ENCODE measurements at places on chromosomes 6 and 20.
A peak's percentile ranks its signal among the peaks of the same experiment; 100 is the strongest.

DNA sequence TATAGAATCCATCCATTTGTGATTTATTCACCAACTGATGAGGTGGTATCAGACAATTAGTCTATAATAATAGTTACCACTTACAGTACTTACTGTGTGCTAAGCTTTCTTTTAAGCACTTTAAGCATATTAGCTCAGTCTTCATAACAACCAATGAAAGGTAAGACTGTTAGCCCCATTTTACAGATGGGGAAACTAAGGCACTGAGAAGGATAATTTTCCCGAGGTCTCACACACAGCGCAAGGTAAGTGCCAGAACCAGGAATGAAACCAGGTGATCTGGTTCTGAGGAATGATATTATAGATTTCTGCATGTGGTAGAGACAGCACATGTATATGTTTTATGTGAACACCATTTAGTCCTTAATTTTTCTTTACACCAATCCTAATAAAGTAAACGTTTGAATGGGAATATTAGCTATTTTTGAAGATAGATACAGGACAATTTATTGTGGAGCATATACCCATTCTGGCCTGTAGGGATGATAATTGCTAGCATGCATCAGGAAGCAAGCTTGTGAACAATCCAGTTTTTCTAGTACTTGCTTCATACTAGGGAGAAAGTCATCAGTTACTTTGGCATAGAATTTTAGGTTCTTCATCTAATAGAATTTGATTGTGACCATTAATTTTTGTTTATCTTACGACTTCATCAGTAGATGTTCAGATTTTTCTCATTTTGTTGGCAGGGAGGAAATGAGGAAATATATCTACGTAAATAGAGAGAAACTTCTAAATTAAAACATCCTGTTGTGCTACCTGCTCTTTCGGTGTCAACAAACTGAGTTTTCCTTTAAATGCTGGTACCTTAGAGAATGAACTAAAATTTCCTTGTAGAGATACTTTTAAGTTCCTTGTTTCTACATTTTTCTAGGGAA lies 3.0 kb downstream of the YWHAB start:
- DNase-seq: no peak

- no peak for DNase-seq
Observed at GRCh38 chr6:81682235-81682795, 70.2 kb downstream of the TENT5A start.

GRCh38 chr20:62935204-62935967 lies 2.6 kb upstream of the GID8 start:
- no peak for DNase-seq

- no peak for DNase-seq
Observed at GRCh38 chr6:156190270-156190669, 586.9 kb upstream of the ARID1B start.

GRCh38 chr20:58133020-58133808 lies 95.2 kb downstream of the ANKRD60 start:
- no peak for DNase-seq

DNA sequence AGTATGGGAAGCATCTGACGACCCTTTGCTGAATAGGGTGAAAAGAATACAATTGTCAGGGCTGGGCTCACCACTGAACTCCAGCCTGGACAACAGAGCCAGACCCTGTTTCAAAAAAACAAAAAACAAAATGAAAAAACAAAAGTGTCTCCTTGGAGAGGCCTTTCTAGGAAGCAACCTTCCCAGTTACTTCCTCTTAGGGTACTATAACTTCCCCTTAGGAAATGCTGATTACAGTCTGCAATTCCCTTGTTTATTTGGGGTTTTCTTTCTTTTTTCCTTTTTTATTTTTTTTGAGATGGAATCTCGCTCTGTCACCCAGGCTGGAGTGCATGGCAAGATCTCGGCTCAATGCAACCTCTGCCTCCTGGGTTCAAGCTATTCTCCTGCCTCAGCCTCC lies 20.5 kb upstream of the TTPAL start:
- DNase-seq: no peak

GRCh38 chr6:13261464-13261994 lies 66.8 kb downstream of the TBC1D7 start:
- no peak for DNase-seq

DNA sequence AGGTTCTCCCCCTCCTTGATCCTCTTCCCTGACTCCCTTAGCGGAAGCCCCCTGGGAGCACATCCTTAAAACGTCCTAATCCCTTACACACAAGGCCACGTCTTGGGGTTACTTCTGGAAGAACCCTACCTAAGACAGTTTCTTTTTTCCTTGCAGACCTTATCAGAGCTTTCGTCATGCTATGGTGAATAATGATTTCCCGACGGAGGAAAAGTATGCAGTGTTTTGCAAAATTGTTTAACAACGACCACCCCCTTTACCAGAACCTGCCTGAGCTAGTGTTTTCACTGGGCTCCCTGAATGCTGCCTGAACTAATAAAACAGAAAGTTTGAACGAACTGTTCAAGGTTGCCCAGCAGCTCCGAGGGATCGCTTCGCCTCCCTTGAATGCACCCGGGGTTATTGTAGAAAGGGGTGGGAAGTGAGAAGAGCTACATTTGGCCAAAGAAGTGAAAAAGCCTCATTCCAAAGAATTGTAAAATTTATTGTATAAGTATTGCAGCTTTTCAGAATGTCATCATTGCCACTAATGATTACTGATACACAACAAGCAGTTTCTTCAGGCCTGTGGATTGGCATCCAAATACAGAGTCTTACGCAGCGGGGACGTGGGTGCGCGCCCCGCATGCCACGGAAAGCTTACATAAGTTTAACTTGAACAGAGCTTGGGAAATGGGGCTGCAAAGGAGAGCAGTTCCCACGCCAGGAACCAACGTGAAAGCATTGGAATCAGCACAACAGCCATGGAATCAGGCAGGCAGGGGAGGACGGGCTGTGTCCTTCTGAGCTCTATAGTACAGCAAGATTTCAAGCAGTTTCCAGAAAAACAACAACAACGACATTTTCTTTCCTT lies 27.9 kb upstream of the ZBP1 start:
- DNase-seq: peak; percentile 4

DNA sequence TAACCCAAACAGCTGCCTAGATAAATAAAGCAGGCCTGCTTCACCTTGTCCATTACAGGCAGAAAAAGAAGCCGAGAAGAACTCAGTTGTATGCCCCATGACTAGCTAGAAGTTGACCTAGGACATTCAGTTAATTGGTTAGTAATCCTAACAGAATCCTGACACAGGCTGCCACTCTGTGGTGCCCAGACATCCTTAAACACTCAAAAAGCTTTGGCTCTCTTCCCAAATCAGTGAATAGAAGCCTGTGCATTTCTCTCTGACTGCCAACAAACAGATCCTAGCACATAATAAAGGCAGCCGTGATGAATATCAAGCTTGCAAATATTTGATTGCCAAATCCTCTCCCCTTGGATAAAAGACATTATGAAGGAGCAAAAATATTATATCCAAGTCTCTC lies 519.1 kb upstream of the EYS start:
- no peak for DNase-seq

- no peak for DNase-seq
Observed at GRCh38 chr6:136646377-136646776, 96.2 kb upstream of the MAP7 start.

DNA sequence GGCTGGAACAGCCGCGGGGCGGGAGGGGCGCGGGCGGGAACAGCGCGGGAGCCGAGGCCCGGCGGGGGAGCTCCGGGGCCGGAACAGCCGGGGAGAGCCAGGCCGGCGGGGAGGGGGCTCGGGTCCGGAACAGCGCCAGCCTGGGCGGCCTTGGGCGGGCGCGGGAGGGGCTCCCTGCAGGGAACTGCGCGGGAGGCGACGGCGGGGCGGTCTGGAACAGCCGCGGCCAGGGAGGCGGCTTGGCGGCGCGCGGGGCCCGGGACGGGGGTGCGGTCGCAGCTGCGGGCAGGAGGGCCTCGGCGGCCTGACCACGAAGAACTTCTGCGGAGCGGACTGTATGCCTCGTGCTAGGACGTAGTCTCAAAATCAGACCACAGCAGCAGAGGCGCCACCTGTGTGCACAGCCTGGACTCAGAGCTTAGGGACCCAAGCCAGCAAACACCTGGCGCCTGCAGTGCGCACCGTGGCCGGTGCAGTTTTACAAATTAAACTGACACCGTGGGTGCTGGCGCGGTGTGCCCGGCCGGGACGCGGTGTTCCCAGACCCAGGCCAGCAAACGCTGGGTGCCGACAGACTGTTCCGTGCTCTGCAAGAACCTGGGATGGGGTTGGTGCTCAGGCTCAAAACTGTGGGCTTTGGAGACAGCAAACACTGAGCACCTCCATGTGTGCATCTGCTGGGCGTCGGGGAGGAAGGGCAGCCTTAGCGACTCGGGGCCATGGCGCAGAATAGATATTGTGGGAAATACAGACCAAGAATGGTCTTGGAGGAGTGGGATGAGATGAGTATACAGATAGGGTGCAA lies 572 bp downstream of the ZNF341 start:
- DNase-seq: peak; percentile 79

DNA sequence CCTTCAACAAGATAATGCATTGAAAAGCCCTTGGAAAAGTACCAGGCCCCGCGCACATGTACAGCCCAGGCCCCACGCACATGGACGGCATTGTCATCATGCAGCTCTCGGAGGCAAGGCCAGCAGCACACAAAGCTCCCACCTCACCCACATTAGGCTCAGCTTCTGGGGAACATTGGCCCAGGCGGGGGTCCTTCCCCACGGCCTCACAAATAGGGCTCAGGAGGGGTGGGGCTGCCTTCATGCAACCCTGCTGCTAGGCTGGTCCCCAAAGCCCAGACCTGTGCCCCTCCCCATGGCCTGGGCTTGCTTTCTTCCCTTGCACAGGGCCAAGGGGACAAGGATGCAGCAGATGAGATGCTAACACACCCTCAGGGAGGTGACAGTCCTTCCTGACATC lies 26.7 kb downstream of the NPEPL1 start:
- DNase-seq: peak; percentile 7

DNA sequence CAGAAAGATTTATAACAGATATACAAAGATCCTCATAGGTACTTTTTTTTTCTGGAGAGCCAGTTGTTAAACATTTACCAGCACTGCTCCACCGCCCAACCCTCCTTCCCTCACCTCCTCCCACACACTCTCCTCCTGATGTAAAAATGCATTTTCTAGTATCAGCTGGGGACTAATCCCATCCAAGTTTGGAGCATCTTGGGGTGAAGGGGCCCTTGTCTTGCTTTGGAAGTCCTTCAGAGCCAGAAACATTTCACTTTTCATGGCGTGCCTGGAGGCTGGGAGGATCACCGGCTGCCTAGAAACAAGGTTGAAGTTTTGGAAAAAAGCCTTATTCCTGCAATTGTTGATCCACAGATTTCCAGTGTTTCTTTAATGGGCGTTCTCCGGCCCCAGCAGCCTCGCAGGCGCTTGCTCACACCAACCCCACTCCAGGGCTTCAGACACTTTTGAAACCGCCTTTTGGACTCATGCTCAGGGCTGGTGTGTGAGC lies 165.1 kb upstream of the AFDN start:
- DNase-seq: no peak

DNA sequence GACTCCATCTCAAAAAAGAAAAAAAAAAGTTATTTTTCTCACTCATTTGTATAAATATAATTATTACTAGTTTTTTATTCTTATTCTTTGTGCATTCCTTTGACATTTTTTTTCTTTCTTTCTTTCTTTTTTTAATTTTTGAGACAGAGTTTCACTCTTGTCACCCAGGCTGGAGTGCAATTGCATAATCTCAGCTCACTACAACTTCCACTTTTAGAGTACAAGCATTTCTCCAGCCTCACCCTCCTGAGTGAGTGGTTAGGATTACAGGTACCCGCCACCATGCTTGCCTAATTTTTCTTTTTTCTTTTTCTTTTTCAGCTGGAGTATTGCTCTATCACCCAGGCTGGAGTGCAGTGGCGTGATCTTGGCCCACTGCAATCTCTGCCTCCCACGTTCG lies 51.4 kb upstream of the JARID2 start:
- DNase-seq: no peak

- no peak for DNase-seq
Observed at GRCh38 chr6:135603249-135603648, 105.7 kb upstream of the AHI1 start.

DNA sequence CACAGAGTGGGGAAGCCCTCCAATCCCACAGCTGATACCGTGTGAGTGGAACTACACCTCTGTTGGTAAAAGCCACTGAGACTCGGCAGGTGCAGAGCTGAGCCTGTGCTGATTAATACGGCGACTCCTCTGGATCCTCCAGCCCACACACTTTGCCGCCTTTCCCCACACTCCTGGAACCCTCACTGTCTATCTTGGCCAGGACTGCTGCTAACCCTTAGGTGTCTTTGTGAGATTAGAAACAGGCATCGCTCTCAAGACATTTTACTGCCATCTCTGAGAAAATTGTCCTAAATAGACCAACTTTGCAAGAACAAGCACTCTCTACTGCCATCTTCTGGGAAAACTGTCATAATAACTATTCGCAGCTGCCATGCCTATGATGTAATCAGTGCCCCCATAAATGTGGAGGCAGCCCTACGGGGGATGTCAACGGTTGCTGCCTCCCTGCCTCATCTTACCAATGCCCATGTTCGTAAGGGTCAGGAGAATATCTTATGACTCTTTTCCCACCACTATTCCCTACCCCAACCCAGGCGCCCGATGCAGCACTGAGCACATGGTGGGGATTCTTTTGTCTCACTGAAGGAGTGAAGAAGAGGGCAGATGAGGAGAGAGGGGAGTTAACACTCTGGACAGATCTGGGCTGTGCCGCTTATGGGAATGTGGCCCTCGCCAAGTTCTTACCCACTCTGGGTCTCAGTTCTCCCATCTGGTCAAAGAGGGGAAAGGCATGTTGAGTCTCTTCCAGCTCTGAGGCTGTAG lies 26.1 kb upstream of the KCNB1 start:
- no peak for DNase-seq

DNA sequence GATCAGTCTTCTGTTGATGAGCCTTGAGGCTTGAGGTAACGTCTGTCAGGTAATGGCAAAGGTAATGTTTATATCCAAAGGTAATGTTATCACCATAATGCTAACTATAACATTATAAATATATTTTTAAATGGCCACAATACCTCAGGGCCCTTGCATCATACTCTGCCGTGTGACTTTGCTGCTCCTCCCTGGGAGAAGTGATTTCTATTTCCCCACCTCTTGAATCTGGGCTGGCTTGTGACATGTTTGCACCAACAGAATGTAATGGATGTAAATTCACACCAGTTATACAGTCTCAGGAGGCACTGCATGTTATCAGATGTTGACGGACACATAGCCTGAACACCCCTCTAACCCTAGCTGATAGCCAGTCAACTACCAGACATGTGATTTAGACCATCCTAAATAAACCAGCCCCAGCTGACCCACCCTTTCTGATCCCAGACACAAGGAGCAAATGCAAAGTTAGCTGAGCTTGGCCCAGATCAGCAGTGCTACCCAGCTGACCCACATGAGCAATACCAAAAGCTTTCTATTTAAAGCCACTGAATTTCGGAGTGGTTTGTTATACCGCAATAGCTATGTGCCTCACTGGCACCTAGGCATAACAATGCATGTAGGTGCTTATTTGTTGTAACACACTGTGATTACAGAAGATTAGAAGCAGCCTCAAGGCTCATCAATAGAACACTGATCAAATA lies 93.8 kb upstream of the SIRPA start:
- DNase-seq: no peak

GRCh38 chr6:142781129-142781528 lies 163.8 kb downstream of the HIVEP2 start:
- no peak for DNase-seq

- no peak for DNase-seq
Observed at GRCh38 chr6:79246891-79247290, 12.4 kb upstream of the HMGN3 start.

- DNase-seq: no peak
Observed at GRCh38 chr6:115001731-115002350, 659.0 kb upstream of the HS3ST5 start.

- no peak for DNase-seq
Observed at GRCh38 chr6:168666170-168666569, 225.2 kb downstream of the SMOC2 start.

GRCh38 chr20:1225783-1226654 lies at the start of gene RAD21L1:
Gene RAD21L1 (plus strand): TSS chr20:1226044. CDS start chr20:1228454, 2,410 bp downstream.
- peak; percentile 74 for DNase-seq
